Calu3 (cell line): ENCODE measurements at places on chromosomes 2 and 18. TPM values are rescaled to one million over a fixed set of nuclear protein-coding genes. Genes with fewer than 3 reads are reported as not detected.

Gene MAPRE3
- total RNA-seq, result 11.1 and 13.9 TPM in 2 replicates

GRCh38 chr2:105780606-105781005 lies 35.9 kb downstream of the NCK2 start:
- no peak for DNase-seq
- no peak overlapping the region for H3K27ac ChIP-seq
- peaks cover 7% of the 10 kb centered on the region for H3K36me3 ChIP-seq
- no peak overlapping the region for H3K4me3 ChIP-seq
- peaks cover 10% of the 10 kb centered on the region for H3K4me1 ChIP-seq
- H3K27me3 ChIP-seq, result no peaks in the 10 kb centered on the region

Gene IL37
- 1.9 and 2.0 TPM in 2 replicates for total RNA-seq

GRCh38 chr2:10217489-10218435 lies 84.9 kb upstream of the HPCAL1 start:
- peaks cover 5% of the 10 kb centered on the region for H3K36me3 ChIP-seq
- H3K4me3 ChIP-seq, result no peak overlapping the region
- H3K27ac ChIP-seq, result no peak overlapping the region
- DNase-seq, result no peak
- H3K27me3 ChIP-seq, result peaks cover 43% of the 10 kb centered on the region

DNA sequence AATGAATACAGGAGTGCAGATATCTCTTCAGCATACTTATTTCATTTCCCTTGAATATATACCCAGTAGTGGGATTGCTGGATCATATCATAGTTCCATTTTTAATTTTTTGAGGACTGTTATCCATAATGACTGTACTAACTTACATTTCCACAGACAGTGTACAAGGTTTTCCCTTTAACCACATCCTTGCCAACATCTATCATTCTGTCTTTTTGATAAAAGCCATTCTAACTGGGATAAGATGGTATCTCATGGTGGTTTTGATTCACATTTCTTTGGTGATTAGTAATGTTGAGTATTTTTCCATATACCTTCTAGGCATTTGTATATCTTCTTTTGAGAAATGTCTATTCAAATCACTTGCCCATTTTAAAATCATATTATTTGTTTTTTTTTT lies 325.2 kb downstream of the CYP26B1 start:
- no peaks in the 10 kb centered on the region for H3K4me1 ChIP-seq
- no peak for DNase-seq
- peaks cover 82% of the 10 kb centered on the region for H3K27me3 ChIP-seq

DNA sequence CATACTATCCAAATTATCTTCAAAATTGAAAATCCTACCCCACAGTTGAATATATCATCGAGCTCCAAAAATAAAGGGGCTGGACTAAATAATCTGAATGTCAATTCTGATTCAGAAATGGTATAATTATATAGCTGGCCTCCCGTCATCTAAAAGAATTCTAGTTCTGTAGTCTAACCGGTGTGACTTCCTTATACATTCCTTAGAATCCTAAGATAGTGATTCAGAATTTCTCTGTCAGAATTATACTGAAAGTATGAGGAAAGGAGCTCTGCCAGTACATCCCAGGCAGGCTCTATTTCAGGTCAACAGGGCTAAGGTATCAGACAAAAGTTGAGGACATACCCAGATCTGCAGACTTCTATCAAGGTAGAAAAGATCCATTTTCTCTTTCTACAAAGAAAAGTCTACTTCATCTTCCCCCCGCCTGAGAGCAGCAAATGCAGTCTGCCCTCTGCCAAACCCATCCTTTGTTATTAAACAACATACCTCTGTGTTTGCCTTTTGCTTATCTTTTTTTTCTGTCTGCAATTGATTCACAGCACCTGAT lies 128.5 kb downstream of the METTL4 start:
- H3K27me3 ChIP-seq, result no peaks in the 10 kb centered on the region
- H3K4me3 ChIP-seq, result no peak overlapping the region
- peak overlapping the region; percentile 11 for H3K27ac ChIP-seq
- no peaks in the 10 kb centered on the region for H3K36me3 ChIP-seq
- H3K4me1 ChIP-seq, result peaks cover 17% of the 10 kb centered on the region
- DNase-seq, result peak; percentile 23

DNA sequence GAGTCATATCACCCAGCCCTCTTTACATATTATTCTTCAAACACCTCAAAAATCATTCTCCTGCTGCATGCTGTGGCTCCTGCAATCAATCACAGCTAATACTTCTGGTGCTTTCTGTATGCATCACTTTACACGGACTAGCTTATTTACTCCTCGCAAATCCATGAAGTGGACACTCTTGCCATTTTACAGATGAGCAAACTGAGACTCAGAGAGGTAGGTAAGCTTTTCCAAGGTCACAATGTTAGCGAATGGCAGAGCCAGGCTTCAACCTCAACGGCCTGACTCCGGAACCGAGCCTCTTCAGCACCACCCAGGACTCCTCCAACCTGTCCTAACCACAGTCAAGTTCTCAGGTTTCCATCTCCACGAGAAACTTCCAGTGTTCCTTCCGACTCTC lies 36.8 kb downstream of the TCF4 start:
- no peak overlapping the region for H3K4me3 ChIP-seq
- no peaks in the 10 kb centered on the region for H3K36me3 ChIP-seq
- H3K4me1 ChIP-seq, result no peaks in the 10 kb centered on the region
- no peaks in the 10 kb centered on the region for H3K27me3 ChIP-seq
- no peak for DNase-seq

DNA sequence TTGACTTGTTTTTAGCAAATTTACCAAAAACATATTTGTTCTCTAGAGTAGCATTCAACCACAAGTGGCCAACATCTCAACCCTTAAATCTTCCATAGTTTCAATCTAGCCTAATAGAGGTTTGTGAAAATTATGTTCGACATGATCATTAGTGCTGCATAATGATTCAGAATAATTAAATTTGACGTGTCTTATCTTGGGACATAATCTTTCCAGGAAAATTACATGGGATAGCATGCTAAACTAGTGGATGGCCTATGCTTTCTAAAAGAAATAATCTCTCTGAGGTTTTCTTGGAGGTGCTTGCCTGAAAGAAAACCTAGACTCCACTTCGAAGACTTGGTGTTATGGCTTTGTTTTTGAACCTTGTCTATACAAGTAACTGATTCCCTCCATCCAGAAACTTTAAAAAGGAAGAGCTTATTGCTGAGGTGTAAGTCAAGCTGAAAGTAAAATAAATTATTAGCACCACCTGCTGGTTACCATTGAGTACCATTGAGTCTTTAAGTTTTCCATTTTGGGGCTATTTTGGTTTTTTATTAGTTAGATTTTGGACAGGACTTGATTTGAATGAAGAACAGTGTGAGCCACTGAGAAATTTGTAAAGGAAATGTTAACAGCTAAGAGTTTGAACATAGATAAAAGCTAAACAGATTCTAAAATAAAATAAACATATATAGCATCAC lies 32.7 kb downstream of the COX7A2L start:
- H3K27me3 ChIP-seq, result no peaks in the 10 kb centered on the region
- no peak for DNase-seq
- H3K4me3 ChIP-seq, result no peak overlapping the region
- peaks cover 40% of the 10 kb centered on the region for H3K36me3 ChIP-seq

DNA sequence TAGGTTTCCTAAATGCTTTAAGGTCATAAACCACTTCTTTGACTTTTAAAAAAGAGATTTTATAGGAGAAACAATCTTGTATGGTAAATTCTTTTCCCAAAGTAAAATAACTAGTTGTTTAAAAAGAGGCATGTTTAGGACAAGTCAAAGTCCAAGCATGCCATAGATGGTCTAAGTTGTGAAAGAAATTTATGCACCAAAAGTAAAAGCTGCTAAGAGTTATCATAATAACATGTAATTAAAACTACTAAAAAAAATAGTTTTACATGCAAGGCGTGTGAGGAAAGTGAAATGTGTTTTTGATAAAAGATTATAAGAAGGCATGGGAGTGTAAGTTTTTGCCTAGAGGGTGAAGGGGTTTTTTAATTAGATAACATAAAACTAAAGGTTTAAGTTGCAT lies 22.5 kb downstream of the FAM210A start:
- DNase-seq, result no peak
- H3K27ac ChIP-seq, result no peak overlapping the region
- no peaks in the 10 kb centered on the region for H3K4me1 ChIP-seq
- H3K27me3 ChIP-seq, result no peaks in the 10 kb centered on the region
- H3K36me3 ChIP-seq, result no peaks in the 10 kb centered on the region

- H3K27me3 ChIP-seq, result peaks cover 81% of the 10 kb centered on the region
- no peak for DNase-seq
- no peak overlapping the region for H3K27ac ChIP-seq
Measured at GRCh38 chr18:46650681-46651080, 6.3 kb downstream of the LOXHD1 start.

DNA sequence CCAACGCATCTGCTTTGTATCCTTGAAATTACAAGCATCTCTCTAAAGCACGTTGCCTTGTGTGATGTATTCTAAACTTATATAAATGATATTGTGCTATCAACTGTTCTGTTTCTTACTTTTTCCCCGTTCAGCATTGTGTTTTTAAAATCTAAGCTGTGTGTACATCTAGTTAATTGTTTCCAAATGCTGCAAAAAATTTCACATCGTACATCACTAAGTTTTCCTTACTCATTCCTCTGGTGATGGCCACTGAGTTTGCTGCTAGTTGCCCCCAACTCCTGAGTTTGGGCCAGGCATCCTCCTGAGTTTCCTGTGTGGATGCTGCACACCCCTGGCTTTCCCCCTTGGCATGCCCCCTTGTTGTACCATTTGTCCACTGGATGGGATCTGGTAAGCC lies 139.7 kb downstream of the MYCN start:
- DNase-seq, result no peak
- H3K27me3 ChIP-seq, result no peaks in the 10 kb centered on the region
- peaks cover 13% of the 10 kb centered on the region for H3K4me1 ChIP-seq
- H3K4me3 ChIP-seq, result no peak overlapping the region
- H3K36me3 ChIP-seq, result no peaks in the 10 kb centered on the region
- H3K27ac ChIP-seq, result no peak overlapping the region

DNA sequence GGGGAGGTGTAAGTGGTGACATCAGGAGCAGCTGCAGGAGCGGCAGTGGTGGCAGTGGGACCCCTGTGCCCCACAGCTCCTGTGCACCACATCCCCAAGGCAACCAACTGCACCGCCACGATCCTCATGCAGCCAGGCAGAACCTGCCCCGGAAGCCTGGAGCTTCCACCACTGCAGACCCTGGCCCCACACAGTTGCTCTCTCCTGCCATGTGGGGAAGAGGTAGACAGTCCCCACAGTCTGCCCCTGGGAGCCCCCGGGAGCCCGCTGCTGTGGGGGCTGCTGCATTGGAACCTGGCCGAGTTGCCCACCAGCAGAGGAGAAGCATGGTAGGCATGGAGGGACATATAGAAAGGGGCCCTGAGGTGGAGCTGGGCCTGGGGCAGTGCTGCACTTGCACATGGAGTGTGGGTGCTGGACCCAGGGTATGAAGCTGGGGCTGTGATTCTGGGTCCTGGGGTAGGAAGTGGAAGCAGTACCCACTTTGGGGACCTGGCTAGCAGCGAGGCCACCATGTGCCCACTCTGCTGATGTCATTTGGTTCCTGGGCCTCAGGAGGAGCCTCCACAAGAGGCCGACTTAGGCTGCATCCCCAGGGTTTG lies 623.3 kb upstream of the LRRTM4 start:
- H3K27ac ChIP-seq, result no peak overlapping the region
- no peak for DNase-seq
- H3K36me3 ChIP-seq, result no peaks in the 10 kb centered on the region
- no peaks in the 10 kb centered on the region for H3K4me1 ChIP-seq
- H3K4me3 ChIP-seq, result no peak overlapping the region
- H3K27me3 ChIP-seq, result no peaks in the 10 kb centered on the region

DNA sequence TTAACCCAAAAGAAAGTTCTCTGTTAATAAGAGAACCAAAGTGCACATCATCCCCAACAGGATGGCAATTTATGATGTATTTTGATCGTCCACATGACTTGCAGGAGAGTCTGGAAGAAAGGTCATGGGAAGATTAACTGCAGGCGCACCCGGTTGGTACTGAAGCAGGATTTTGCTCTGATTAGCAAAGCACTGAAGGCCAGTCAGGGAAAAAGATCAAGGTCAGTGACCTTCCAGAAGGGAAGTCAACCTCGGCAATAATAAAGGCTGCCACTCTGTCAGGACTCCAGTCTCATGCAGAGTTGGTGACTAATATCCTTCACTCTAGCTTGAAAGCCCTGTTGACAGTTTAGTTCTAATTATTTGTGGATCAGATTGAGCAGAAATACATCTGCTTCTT lies 432.7 kb upstream of the RAB12 start:
- peaks cover 13% of the 10 kb centered on the region for H3K4me1 ChIP-seq
- no peak for DNase-seq
- H3K27me3 ChIP-seq, result no peaks in the 10 kb centered on the region
- no peaks in the 10 kb centered on the region for H3K36me3 ChIP-seq
- H3K4me3 ChIP-seq, result no peak overlapping the region

Gene MEP1B
- not detected in 2 replicates for total RNA-seq

DNA sequence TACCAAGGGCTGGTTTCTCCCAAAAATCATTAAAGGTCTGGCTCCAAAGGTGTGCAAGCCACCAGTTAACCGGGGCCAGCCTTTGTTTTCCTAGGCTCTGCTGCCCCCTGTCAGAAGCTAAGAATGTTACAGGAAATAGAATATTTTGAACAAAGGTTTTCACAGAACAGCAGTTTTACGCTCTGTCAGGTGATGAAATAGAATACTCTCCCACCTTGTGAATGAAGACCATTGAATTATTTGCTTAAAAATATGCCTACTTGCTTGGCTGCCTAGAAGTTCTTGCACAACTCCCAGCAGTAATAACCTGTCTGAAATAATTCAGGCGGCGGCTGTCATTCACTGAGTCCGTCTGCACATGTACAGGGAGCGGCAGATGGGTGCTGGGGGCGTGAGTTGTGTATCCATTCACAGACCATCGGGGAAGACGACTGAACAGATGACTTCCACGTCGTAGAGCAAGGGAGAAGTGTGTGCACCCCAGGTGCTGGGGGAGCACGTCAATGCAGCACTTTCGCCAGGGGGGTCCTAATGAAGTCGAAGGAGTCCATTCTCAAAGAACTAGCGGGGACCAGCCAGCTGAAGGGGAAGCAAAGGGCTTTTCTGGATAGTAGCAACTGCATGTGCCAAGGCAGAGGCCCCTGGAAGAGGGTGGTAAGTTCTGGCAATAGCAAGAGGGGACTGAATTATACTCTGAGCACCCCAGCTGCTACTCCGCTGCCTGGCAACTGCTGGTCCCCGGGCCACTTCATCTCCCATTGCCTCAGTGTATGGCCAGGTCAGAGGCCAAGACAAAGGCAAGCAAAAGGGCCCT lies 56.1 kb downstream of the SF3B1 start:
- no peaks in the 10 kb centered on the region for H3K36me3 ChIP-seq
- peaks cover 18% of the 10 kb centered on the region for H3K4me1 ChIP-seq
- H3K27me3 ChIP-seq, result no peaks in the 10 kb centered on the region
- peak; percentile 67 for DNase-seq
- no peak overlapping the region for H3K27ac ChIP-seq

DNA sequence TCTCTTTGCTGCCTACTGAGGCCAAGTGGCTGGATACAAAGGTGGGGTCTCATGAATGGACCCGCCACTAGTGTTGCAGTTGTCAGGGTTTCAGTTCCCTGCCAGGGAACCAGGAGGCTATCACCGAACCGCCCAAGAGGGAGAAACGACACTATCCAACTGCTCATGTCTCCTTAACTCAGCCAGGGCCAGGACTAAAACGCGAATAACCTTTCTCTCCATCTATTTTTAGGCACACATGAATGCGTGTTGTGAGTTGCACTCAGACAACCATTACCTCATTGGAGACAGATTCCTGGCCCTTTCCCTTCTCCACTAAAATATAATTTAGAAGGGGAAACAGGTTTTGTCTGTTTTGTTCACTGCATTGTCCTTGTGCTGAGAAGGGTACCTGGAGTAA lies 559.5 kb downstream of the SOCS6 start:
- no peaks in the 10 kb centered on the region for H3K36me3 ChIP-seq
- H3K4me1 ChIP-seq, result peaks cover 11% of the 10 kb centered on the region
- no peak overlapping the region for H3K27ac ChIP-seq
- no peak for DNase-seq

- no peaks in the 10 kb centered on the region for H3K36me3 ChIP-seq
- no peak for DNase-seq
- no peaks in the 10 kb centered on the region for H3K4me1 ChIP-seq
- H3K27me3 ChIP-seq, result no peaks in the 10 kb centered on the region
- no peak overlapping the region for H3K4me3 ChIP-seq
Measured at GRCh38 chr2:75788902-75789301, 78.2 kb upstream of the GCFC2 start.
